Naive thymus-derived CD8-positive, alpha-beta T cell (primary cell): ENCODE measurements at places on chromosomes 4 and X. TPM values are rescaled to one million over a fixed set of nuclear protein-coding genes. Genes with fewer than 3 reads are reported as not detected.

DNA sequence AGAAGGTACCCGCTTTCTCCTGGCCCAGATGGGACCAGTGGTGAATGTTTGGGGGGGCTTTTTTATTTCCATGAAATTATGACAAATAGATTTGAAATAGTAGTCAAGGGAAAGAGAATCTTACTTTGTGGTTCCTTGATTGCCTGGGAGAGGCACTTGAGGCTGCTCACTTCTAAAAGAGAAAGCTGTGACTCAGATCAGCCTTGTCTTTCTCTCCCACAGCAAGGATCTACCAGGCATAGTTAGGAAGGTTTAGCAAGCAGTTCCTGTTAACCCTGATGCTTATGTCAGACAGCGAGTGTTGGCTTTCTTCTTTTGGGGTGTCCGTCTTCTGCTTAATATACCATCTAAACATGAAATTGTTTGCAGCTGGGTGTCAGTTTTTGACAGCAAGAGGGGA is 114.5 kb downstream of the TSPAN7 start:
- H3K27ac ChIP-seq = no peak overlapping the region
- no peak overlapping the region for H3K4me3 ChIP-seq
- DNase-seq = no peak
- H3K36me3 ChIP-seq = no peaks in the 10 kb centered on the region

The RTL9 gene
- total RNA-seq = not detected

DNA sequence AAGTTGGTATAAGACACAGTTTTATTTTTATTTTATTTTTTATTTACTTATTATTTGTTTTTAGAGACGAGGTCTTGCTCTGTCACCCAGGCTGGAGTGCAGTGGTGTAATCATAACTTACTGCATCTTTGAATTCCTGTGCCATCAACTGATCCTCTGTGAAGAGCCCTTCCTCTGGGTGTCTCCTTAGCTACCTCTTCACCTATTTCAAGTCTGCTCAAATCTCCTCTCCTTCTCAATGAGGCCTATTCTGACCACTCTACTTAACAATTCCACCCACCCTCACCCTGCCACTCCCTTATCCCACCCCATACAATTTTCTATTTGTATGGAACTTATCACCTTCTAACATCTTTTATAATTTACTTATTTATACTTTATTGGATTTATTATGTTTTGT is 183.4 kb downstream of the PPP3CA start:
- no peak overlapping the region for H3K4me3 ChIP-seq
- no peak for DNase-seq
- no peaks in the 10 kb centered on the region for H3K27me3 ChIP-seq
- H3K27ac ChIP-seq = no peak overlapping the region
- no peaks in the 10 kb centered on the region for H3K36me3 ChIP-seq
- no peaks in the 10 kb centered on the region for H3K4me1 ChIP-seq

The NIPAL1 gene
- 2.2 TPM for total RNA-seq

DNA sequence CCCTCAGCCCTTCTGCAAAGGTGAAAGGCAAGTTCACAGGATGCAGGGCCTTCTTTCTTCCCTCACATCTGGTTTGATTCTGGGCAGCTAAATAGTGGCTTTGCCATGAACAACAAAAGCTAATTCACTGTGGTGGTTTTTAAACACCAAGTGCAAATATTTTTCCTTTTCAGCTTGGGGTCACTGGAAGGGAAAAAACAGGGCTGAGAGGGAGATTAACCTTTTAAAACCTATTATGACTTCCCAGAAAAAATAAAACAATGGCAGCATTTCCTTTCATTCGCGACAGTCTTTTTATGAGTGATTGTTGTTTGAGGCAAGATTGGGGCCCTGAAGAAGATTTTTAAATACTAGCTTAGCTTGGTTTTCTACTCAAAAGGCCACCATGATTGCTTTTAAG is 103.7 kb upstream of the SCML1 start:
- H3K4me1 ChIP-seq = no peaks in the 10 kb centered on the region
- H3K27me3 ChIP-seq = no peaks in the 10 kb centered on the region
- no peak for DNase-seq
- no peak overlapping the region for H3K4me3 ChIP-seq
- H3K27ac ChIP-seq = no peak overlapping the region
- no peaks in the 10 kb centered on the region for H3K36me3 ChIP-seq

GRCh38 chr4:60989141-60989540 is 211.0 kb upstream of the ADGRL3 start:
- no peaks in the 10 kb centered on the region for H3K36me3 ChIP-seq
- H3K4me3 ChIP-seq = no peak overlapping the region
- H3K27me3 ChIP-seq = no peaks in the 10 kb centered on the region
- H3K27ac ChIP-seq = no peak overlapping the region
- H3K4me1 ChIP-seq = no peaks in the 10 kb centered on the region

GRCh38 chr4:145042601-145043285 is 55.3 kb downstream of the ANAPC10 start:
- H3K27ac ChIP-seq = no peak overlapping the region
- no peak for DNase-seq
- H3K4me1 ChIP-seq = peaks cover 7% of the 10 kb centered on the region
- H3K36me3 ChIP-seq = peaks cover 8% of the 10 kb centered on the region

- DNase-seq = no peak
- H3K27me3 ChIP-seq = peaks cover 5% of the 10 kb centered on the region
- H3K36me3 ChIP-seq = no peaks in the 10 kb centered on the region
- no peaks in the 10 kb centered on the region for H3K4me1 ChIP-seq
- no peak overlapping the region for H3K4me3 ChIP-seq
- no peak overlapping the region for H3K27ac ChIP-seq
Measured at GRCh38 chr4:67871867-67872266, 11.9 kb downstream of the TMPRSS11D start.

The MAGEE2 gene
- total RNA-seq = not detected

DNA sequence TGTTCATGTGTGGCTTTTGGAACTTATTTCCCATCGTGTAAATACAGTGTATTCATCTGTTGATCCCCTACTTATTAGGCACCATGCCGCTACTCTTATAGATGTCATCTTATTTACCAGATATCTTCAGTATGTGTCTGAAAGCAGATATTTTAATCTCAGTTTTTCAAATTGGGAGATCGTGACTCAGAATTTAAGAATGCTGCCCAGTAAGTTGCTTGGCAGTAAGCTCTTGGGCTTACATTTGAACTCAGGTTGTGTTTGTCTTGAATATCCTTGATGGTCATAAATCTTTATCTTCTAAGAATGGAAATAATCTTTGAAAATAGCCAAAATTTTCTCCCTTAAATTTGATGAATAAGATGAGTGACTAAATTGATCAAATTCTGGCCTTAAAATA is 45.9 kb upstream of the RPA4 start:
- H3K27me3 ChIP-seq = no peaks in the 10 kb centered on the region
- H3K4me1 ChIP-seq = no peaks in the 10 kb centered on the region
- H3K4me3 ChIP-seq = no peak overlapping the region
- DNase-seq = no peak
- H3K36me3 ChIP-seq = no peaks in the 10 kb centered on the region

- H3K36me3 ChIP-seq = no peaks in the 10 kb centered on the region
- no peak overlapping the region for H3K27ac ChIP-seq
- H3K4me1 ChIP-seq = no peaks in the 10 kb centered on the region
- DNase-seq = no peak
Measured at GRCh38 chrX:43551590-43551989, 104.5 kb upstream of the MAOA start.

GRCh38 chrX:101417981-101418841 is 10.2 kb downstream of the HNRNPH2 start:
- H3K36me3 ChIP-seq = no peaks in the 10 kb centered on the region
- H3K27me3 ChIP-seq = no peaks in the 10 kb centered on the region
- H3K4me3 ChIP-seq = peak overlapping the region; percentile 85
- H3K4me1 ChIP-seq = peaks cover 40% of the 10 kb centered on the region
- no peak for DNase-seq

The MAP9 gene
- 11.2 TPM for total RNA-seq

The SMR3A gene
- total RNA-seq = not detected

GRCh38 chrX:38868941-38869401 is 67.7 kb downstream of the MID1IP1 start:
- H3K36me3 ChIP-seq = no peaks in the 10 kb centered on the region
- DNase-seq = no peak
- no peaks in the 10 kb centered on the region for H3K27me3 ChIP-seq
- no peaks in the 10 kb centered on the region for H3K4me1 ChIP-seq
- H3K27ac ChIP-seq = no peak overlapping the region

The FMR1NB gene
- not detected for total RNA-seq

GRCh38 chrX:747176-747575 is 116.6 kb downstream of the SHOX start:
- H3K27ac ChIP-seq = no peak overlapping the region
- peaks cover 4% of the 10 kb centered on the region for H3K4me1 ChIP-seq
- H3K27me3 ChIP-seq = peaks cover 23% of the 10 kb centered on the region
- H3K36me3 ChIP-seq = peaks cover 4% of the 10 kb centered on the region
- DNase-seq = no peak
- H3K4me3 ChIP-seq = no peak overlapping the region

DNA sequence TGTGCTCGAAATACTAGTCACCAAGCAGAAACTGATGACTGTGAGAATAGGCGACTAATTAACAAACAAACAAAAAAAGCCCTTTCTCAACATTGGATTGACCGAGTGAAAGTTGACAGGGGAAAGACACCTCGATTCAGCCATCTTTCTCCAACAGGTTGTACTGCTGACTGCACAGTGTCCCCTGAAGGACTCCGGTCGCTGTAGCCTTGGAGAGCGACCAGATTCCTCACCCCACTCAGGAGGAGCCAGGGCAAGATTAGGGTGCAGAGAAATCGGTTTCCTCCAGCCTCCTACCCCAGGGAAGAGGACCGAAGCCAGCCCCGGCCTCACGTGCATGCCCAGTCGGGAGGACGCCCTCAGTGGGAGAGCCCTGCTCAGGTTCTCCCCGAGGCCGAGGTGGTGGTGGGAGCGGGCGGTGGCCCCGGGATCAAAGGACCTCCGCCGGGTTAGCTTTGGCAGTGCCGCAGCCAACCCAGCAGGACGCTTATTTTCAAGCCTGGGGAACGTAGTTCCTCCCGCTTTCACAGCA is 1.1 kb upstream of the RAP1GDS1 start:
- no peaks in the 10 kb centered on the region for H3K27me3 ChIP-seq
- H3K27ac ChIP-seq = peak overlapping the region; percentile 95
- no peak for DNase-seq

GRCh38 chrX:131316260-131316659 is 27.2 kb upstream of the IGSF1 start:
- H3K27ac ChIP-seq = no peak overlapping the region
- DNase-seq = no peak
- no peaks in the 10 kb centered on the region for H3K27me3 ChIP-seq
- no peaks in the 10 kb centered on the region for H3K4me1 ChIP-seq
- no peaks in the 10 kb centered on the region for H3K36me3 ChIP-seq
- H3K4me3 ChIP-seq = no peak overlapping the region

GRCh38 chr4:156998500-156999174 is 27.0 kb upstream of the PDGFC start:
- H3K27me3 ChIP-seq = no peaks in the 10 kb centered on the region
- H3K4me3 ChIP-seq = no peak overlapping the region
- no peak overlapping the region for H3K27ac ChIP-seq
- no peaks in the 10 kb centered on the region for H3K4me1 ChIP-seq

DNA sequence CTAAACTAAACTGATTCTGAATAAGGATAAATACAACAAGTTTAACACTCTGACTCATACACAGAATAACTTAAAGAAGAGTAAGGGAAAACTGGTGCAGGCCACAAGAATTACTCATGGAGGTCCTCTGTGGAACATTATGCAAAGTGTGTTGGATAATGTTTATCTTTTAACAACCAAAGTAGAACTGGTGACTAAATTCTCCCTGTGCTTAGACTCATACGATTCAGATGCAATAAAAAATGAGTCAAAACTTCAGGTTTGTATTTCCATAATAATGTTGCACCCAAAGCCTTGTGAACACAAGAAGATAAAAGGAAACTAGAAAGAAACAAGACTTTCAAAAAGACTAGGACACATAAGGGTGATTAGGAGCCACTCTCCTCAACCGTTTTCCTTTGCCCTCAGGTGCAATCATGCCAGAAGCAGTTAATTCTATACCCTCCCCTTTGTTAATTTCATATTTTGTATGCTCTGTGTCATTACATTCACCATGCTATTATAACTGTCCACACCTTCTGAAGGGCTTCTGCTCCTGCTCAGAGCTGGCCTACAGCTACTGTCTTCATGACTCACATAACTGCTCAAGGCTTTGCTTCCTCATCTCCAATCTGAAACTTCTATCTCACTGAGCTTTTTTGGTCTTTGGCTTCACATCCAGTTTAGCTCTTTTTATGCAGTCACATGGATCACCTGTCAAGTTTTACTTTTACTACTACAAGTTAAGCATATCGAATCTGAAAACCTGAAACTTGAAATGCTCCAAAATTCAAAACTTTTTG is 60.2 kb downstream of the KCNIP4 start:
- no peaks in the 10 kb centered on the region for H3K36me3 ChIP-seq
- H3K27me3 ChIP-seq = no peaks in the 10 kb centered on the region
- no peak for DNase-seq
- H3K27ac ChIP-seq = no peak overlapping the region
- no peak overlapping the region for H3K4me3 ChIP-seq

DNA sequence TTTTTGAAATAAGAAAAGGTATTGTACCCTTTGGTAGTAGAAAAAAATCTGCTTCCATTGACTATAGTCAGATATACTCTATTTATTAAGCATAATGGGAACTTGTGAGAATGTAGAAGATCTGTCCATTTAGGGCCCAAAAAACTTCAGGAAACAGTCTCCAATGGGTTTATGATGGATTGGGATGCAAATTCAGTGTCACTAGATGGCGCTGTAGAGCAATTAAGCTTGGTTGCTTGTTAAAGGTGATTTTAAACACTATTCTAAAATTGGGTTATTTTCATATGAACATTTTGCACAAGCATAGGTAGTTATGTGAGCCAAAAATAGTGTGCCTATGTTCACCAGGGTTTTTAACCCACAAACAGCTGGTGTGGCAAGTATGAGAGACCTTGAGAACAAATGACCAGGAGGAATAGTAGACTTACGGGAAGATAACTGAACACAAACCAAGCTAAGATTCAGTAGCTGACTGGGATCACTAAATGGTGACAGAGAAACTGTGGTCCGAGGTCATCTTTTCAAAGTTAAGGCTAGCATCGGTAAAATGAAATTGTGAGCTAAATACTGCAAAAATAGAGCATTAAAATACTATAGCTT is 80.3 kb upstream of the LSM6 start:
- H3K27ac ChIP-seq = no peak overlapping the region
- H3K4me1 ChIP-seq = no peaks in the 10 kb centered on the region
- no peak overlapping the region for H3K4me3 ChIP-seq
- H3K36me3 ChIP-seq = no peaks in the 10 kb centered on the region
- H3K27me3 ChIP-seq = peaks cover 7% of the 10 kb centered on the region

The SPACA5 gene
- not detected for total RNA-seq

- peaks cover 2% of the 10 kb centered on the region for H3K27me3 ChIP-seq
- no peaks in the 10 kb centered on the region for H3K36me3 ChIP-seq
- DNase-seq = no peak
- no peak overlapping the region for H3K4me3 ChIP-seq
Measured at GRCh38 chr4:144633215-144633614, 12.7 kb upstream of the HHIP start.

- H3K4me1 ChIP-seq = peaks cover 9% of the 10 kb centered on the region
- H3K4me3 ChIP-seq = no peak overlapping the region
- H3K27me3 ChIP-seq = peaks cover 5% of the 10 kb centered on the region
Measured at GRCh38 chr4:145720656-145721055, 40.7 kb downstream of the C4orf51 start.

DNA sequence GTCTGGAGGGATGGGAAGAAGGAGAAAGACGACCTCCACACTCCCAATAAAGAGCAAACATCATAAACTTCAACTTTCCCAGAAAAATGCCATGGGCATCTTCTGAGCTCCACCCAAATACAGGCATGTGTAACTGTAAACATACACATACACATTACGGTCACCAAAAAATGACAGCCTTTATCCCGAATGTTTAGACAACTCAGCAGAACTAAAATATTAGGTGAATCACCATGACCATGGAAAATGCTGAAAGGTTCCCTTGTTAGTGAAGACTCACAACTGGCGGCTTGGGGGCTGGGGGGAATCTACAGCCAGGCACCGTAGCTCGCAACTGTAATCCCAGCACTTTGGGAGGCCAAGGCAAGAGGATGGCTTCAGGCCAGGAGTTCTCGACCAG is 33.0 kb downstream of the PRKX start:
- peaks cover 4% of the 10 kb centered on the region for H3K36me3 ChIP-seq
- no peak overlapping the region for H3K4me3 ChIP-seq
- peaks cover 41% of the 10 kb centered on the region for H3K4me1 ChIP-seq

The NWD2 gene
- total RNA-seq = not detected
